ENCODE measurements at places on chromosomes 2 and 18.

GRCh38 chr2:35462226-35462998, 893.2 kb upstream of the CRIM1 start:
- DNase-seq = no peak

GRCh38 chr18:75247611-75248421, 37.2 kb downstream of the TSHZ1 start:
- peak; percentile 89 for DNase-seq

DNA sequence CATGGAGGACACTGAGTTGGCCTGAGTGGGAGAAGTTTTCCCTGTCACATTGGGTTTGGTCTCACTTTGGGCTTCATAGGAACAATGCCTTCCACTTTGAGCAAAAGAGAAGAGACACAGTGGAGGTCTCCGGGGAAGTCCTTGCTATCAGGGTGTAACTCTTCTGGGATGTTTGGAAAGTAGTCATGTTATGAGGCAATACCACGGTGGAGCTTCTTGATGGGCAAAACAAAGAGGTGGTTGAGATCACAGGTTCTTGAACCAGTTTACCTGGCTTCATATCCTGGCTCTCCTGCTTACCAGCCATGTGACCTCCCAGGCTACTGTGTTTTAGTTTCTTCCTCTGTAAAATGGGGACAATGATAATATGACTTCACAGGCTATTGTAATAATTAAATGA, 478.6 kb downstream of the SLC4A3 start:
- DNase-seq = no peak

- no peak for DNase-seq
These were observed 386.6 kb downstream of the NRXN1 start for GRCh38 chr2:50645346-50645745.

GRCh38 chr2:27353762-27354596, 2.6 kb downstream of the GTF3C2 start:
- DNase-seq = no peak

DNA sequence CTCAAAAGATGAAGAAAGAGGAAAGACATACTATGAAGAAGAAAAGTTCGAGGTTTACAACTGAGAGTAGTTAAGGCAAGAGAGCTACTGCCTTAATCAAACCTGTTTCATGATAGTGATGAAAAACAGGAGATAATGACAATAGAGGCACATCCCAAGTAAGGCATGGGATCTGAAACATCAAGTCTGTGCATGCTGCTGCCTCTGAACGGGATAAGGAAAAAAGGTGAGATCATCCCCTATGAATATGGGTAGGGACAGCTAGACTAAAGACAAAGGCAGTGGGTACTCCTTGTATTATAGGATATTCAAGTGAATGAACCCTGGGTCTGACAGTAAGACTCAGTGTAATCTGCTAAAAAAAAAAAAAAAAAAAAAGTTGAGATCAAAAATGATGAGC, 3.0 kb downstream of the EXOC6B start:
- no peak for DNase-seq

GRCh38 chr2:207871911-207872310, 102.2 kb upstream of the FZD5 start:
- no peak for DNase-seq

- DNase-seq = no peak
These were observed 167.5 kb upstream of the ITGA4 start for GRCh38 chr2:181289698-181290097.

GRCh38 chr18:26181343-26181826, 44.9 kb upstream of the TAF4B start:
- DNase-seq = no peak

DNA sequence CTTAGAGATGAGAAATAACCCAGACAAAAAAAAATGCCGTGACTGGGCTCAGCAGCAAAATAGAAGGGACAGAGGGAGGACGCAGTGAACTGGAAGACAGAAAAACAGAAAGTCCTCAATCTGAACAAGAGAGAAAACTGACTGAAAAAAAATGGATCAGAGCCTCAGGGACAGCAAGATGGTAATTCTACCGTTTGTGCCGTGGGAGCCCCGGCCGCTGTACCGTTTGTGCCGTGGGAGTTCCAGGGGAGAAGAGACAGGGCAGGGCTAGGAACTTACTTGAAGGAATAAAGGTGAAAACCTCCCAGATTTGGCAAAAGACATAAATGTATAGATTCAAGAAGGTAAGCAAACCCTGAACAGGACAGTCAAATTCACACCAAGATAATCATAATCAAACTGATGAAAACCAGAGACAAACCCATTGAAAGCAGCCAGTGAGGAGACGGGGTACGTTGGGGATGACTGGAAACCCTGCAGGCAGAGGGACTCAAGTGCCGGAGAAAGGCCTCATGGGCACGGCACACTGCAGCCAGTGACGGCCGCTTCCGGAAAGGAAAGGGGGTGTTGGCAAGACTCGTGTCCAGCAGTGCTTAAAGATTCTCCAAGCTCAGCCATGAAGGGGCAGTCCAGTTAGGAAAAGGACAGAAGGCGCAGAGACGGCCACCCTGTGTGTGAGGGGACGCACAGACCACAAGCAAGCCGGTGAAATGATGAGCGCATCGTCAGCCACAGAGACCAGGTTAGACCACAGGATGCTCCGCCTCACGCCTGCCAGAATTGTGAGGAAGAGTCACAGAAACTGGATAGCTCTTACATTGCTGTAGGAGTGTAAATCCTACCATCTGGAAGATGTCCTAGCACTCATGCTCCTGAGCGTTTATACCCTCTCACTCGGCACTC, 40.0 kb upstream of the NFATC1 start:
- DNase-seq = no peak

DNA sequence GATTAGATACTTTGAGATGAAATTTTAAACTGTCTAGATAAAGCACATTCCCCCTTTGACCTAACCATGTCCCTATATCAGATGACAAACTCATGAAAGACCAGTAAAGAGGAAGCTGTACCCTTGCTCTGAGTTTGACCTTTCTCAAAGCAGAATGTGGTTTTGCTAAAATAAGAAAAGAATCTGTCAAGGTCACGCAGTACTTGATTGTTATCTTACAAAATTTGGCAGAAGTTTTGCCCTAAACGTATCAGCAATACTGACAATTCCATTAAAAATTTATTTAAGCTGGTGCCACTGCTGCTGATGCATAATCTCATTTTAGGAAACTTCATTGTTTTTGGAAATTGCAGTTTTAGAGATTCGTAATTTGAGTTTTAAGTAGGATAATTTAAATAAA, 31.2 kb upstream of the GALM start:
- no peak for DNase-seq

DNA sequence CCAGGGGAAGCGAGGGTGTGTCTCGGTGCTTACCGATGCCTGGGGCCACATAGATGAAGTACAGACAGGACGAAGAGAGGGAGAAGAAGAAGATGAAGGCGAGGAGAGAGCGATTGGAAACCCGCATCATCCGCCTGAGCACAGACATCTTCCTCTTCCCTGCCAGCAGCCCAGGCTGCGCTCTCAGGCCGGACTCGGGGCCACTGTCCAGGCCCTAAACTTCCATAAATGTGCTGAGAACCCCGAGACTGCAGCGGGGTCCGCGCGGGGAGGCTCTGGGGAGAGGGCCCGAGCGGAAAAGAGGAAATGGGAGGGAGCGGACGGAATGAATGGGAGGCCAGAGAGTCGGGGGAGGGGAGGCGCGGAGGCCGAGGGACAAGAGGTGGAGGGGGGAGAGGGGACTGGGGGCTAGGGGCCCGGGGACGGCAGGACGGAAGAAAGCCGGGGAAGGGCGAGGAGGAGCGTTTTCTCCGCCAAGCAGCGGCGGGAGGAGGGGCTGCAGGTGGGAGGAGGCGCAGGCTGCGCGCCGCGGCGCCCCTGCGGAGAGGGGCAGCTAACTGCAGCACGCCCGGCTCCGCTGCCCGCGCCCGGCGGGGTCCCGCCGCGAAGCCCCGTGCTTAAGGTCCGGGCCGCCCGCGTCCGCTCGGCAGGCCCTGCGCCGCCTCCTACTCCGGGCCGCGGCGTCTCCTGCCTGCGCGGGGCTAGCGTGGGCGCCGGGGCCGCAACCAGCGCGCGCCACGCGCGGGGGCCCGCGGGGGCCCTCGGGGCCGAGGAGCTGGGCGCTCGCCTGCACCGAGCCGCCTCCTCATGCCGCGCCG, at the start of gene B4GALT6:
Gene B4GALT6 (minus strand): TSS at position 303 of the 818 bp plus-strand sequence. CDS start 155 bp downstream, at position 148.
- peak; percentile 61 for DNase-seq

GRCh38 chr2:202109737-202110184, 36.7 kb downstream of the KIAA2012 start:
- DNase-seq = no peak

- DNase-seq = peak; percentile 39
These were observed 158.0 kb downstream of the NEDD4L start for GRCh38 chr18:58201733-58202730.

DNA sequence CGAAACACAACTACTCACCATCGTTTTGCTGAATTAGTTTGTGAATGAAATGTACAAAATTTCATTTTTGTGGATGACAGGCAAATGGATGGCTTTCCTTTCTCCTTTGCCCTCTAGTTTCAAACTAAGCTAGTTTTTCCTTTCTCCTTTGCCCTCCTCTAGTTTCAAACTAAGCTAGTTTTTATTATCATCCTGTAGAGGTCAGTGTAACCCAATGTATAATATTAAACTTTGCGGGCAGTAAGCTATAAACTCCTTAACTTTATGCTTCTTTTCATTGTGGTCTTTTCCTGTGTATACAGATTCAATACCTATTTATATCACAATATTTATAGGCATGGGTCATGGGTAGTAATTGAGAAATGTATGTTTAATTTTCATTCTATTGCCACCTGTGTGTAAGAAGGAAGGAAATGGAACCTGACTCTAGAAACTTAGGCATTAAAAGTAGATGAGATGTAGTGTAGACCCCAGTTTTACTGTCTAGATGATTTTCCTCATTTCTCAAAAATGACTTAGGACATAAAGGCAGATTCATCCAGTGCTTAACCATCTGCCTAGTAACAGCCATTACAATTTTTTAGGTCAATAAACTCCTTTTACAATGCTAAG, 58.1 kb downstream of the MAP3K19 start:
- peak; percentile 21 for DNase-seq

DNA sequence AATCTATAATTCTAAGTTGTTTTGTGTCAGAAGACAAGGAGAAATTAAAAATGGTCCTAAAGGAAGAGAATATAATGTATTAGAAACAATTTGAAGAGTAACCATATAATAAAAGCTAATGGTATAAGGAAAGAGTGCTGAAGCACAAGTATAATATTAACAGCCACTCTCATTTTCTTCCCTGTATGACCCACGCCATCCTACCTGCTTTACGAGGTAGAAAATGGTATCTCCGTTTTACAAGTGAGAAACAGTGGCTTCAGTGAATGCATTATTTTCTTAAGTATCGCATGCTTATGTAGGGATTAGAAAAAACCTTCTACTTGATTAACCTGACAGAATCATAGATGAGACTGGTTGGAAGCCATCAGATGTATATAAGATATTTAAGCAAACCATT, 266.2 kb downstream of the CCDC102B start:
- no peak for DNase-seq

GRCh38 chr2:234256516-234256915, 206.0 kb downstream of the SPP2 start:
- no peak for DNase-seq

DNA sequence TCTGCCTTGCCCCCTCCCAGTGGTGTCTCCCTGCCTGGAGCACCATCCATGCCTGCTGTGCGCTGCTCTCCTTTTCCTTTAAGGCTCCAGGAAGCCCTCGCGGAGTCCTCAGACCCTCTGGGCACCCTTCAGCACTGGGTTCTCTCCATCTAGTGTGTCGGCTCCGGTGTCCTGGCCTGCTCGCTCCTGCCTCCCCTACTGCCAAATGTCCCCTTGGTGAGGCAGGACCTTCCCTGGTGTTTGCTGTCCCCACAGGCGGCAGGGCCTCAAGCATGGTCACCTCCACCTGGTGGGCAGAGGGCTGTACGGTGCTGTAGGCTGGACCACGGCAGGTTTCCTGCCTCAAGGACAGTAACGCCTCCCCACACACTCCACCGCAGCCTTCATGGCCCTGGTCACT, 90.2 kb downstream of the DGKD start:
- no peak for DNase-seq

GRCh38 chr18:58674863-58675472, 3.7 kb downstream of the MALT1 start:
- DNase-seq = no peak

DNA sequence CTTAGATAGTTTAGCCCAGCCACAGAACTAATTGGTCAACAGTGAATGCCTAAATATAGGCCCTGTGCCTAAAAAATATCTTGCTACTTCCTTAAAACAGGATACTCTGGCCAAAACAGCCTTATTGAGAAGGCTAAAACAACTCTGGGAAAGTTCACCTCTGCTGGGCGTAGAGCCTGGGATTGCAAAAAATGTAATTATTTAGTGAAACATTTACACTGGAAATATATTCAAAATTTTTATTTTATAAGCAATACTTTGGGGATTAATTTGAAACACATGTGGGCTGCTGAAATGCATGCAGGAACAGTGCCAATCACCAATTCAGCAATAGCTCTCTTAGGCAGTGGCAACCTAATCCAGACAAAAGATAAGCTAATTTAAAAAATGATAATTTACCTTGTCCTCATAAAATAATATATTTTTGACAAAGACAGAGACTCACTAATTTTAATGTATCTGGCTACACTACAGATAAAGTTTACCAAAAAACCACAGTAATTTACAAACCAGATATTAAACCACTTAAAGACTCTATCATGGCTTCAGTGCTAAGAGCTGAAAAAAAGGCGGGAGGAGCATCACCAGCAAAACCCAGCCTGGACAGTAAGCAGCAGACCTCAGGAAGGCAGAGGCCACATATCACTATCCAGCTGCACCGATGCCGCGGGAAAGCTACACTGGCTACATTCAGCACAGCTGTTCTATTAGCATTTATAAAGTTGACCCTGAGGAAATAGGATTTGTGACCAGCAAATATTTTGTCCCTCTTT, 18.5 kb downstream of the TRAK2 start:
- DNase-seq = no peak

GRCh38 chr2:241794250-241794823, 14.7 kb upstream of the NEU4 start:
- no peak for DNase-seq

DNA sequence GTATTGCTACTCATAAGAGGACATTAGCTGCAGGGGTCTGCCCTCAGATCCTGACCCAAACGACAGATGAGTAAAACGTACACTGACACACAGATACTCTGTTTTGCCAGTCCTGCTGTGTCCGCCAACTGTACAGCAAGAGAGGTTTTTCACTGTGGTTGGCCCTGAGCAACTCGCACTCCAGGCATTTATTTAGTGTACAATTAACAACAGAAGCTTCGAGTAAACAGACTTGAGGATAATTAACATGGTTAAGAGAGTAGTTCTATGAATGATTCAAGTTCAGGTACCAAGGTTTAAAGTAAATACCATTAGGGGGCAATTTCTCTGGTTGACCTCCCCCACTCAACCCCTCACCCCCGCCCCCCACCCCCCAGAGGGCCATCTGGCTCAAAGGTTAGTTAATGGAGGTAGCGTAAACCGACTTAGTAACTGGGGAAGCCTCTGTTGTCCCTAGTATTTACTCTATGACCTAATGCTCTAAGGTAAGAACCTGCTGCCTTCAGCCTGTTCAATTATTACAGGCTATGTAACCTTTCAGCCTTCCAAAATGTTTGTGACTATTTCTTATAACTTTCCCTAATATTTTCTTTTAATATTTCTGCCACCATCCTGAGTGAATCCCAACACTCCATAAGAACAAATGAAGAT, 103.9 kb upstream of the XIRP2 start:
- peak; percentile 83 for DNase-seq

- no peak for DNase-seq
These were observed 90.6 kb upstream of the PELI1 start for GRCh38 chr2:64234785-64235184.
